Stimulated activated CD8-positive, alpha-beta memory T cell treated with anti-CD3 and anti-CD28 coated beads, Interleukin-2, amount 100 ng/mL, for 48 hours (primary cell): ENCODE measurements at places on chromosomes 12 and 14.

GRCh38 chr12:93853698-93854478 is 176.7 kb downstream of the CRADD start:
- DNase-seq: no peak

GRCh38 chr14:55926007-55926406 is 192.2 kb upstream of the PELI2 start:
- DNase-seq: no peak

DNA sequence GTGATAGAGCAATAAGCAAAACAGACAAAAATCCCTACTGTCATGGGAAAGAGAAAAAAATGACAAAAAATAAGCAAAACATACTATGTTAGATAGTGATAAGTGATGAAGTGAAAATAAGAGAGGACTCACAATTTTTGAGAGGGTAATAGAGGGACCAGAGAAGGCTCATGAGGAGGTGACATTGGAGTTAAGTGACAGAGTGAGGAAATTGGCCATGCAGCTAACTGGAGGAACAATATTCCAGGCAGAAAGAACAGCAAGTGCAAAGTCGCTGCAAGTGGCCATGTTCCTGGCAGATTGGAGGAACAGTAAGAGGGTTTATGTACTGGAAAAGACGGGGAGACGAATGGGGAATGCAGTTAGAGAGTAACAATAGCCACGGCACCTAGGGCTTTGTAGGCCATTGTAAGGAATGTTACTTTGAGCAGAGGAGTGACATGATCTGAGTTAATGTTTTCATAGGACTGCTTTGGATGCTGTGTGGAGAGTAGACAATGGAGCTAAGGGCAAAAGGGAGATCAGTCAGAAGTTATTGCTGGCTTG is 1.4 kb upstream of the SAV1 start:
- no peak for DNase-seq

DNA sequence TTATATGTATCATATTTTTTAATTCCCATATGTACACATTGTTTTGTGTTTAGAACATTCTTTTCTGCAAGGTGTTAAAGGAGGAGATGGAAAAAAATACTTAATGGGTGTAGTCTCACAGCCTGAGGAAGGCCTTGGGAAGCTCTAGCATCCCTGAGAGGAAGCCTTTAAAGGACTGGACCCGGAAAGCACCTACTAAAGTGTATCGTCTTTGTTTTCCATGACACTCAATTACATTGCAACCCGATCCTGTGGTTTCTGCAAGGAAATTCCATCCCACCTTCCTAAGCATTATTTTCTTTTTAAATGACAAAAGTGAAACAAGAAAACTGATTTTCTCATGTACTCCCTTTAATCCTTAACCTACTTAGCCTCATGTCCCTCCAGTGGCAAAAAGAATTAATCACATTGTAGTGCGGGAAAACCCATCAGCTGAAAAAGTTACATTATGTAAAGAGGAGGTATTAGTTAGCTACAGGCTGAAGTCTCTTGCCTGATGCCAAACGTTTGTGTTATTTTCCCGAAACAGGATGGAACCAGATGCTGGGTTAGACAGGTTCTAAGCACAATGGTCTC is 147.8 kb upstream of the CPSF6 start:
- no peak for DNase-seq

- DNase-seq: no peak
Observed at GRCh38 chr12:25269701-25270100, 19.0 kb upstream of the KRAS start.

DNA sequence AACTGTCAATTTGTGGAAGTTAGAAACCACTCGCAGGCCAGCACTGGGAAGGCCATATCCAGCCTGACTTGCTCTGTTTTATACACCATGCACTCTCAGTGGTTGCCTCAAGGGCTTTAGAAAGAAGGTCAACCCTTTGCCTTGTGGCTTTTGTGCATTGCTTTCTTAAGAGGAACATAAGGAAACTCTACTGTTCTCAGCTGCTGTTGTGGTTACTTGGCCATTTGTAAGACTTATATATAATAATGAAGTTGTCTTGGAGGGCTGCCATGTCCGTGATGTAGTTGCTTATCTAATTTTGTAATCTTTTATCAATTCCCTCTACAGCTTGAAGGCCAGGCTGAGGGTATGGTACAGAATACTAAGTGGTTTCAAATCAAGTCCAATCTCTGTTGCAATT is 637.8 kb downstream of the DIO2 start:
- DNase-seq: no peak

DNA sequence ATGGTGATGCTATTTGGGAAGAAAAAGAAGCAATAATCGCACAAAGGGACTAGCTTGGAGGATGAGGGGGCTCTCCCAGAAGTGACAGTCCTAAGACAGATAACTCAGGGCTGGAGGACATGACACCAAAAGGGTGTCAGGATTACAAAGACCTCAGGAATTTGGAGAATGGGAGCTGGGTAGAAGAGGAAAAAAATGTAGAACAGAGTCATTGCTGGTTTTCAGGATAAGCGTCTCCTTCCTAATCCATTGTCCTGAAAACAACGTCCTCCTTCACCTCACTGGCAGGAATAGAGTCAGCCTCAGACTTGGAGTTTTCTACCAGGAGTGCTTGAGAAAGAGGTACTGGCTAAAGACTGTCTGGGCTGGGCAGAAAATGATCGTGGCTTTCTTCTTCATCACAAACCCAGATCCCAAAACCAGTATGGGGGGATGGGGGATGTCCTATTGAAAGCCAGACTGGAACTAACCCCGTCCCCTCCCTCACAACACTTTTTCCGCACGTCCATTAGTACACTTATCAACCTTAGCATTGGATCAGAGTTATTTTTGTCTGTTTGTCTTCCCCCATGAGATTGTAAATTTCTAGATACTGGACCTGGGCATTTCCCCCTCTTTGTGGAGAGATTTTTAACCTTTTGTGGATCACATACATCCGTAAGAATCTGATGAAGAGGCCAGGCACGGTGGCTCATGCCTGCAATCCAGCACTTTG is 14.3 kb downstream of the B4GALNT3 start:
- DNase-seq: no peak

DNA sequence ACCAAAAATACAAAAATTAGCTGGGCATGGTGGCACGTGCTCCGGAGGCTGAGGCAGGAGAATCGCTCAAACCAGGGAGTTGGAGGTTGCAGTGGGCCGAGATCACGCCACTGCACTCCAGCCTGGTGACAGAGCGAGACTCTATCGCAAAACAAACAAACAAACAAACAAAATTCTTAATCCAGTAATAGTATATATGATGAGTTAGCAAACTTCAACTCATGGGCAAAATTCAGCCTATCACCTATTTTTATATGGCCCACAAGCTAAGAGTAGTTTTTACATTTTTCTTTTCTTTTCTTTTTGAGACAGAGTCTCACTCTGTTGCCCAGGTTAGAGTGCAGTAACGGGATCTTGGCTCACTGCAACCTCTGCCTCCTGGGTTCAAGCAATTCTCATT is 14.9 kb downstream of the ATF7 start:
- no peak for DNase-seq

DNA sequence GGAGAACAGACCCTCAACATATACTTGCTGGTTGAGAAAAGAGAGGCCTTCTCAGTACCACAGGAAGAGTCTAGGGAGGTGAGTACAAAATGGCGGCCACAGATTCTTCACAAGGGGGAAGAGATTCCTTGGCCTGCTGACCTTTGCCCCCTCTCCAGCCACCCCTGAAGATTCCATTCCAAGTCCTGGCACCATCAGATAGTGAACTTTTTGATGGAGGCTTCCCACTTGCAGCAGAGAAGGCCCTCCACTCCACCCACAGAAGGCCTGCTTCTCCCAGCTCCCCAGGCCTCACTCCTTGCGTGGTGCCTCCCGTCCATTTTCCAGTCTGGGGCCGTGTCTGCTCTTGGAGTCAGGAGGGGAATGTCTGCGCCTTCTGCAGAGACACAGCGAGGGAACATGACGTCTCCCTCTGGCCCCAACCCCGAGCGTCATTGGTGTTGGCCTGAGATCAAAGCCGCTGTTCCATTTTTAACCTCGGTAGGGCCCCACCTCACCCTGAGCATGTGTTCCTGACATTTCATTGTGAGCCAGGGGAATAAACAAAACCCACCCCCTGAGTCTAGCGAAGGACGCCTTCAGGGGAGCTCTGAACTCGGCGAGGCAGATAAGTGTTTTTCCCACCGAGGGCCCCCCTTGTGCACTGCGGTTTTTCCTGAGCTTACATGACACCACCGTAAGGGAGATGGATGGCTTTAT is 268.7 kb upstream of the TBX3 start:
- no peak for DNase-seq

DNA sequence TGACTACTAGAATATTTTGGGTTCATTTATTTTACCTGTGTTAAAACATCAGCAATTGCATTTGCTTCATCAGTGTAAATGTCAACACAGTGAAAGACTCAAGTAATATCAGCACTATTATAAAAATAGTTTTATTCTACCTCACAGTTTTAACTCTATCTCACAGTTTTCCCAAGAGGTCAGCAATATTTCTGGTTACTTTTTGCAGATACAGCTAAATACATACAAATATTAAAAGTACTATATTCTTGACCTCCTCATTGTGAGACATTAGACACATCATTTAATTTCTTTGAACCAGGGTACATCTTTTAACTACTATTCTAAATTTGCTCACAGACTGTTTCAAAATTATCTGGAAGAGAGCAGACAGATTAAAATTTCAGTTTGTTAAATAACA is 321.7 kb upstream of the OR4E1 start:
- DNase-seq: no peak

- no peak for DNase-seq
Observed at GRCh38 chr12:102050660-102051430, 10.9 kb downstream of the WASHC3 start.
